ENCODE measurements at places on chromosomes 11 and 22.
A peak's percentile ranks its signal among the peaks of the same experiment; 100 is the strongest.

GRCh38 chr11:1639666-1640065, 10.1 kb downstream of the KRTAP5-5 start:
- DNase-seq: no peak

DNA sequence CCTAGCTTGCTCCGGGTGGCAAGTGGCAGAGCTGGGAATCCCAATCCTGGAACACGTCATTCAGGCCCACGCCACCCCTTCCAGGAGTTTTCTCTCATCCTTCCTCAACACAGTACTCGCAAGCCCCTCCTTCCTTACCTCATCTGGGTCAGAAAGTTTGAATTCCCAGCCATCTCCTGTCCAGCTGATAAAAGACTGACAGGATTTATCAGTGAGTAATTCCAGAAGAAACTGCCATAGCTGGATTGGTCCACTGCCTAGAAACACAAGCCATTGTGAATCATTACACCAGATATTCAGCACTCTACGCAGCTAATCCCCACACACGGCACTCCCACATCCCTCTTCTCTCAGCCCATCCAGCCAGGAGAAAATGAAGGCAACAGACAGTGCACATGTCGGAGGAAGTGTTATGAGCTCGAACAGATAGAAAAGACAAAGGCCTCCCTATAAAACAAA, 124.0 kb downstream of the ETS1 start:
- DNase-seq: no peak

DNA sequence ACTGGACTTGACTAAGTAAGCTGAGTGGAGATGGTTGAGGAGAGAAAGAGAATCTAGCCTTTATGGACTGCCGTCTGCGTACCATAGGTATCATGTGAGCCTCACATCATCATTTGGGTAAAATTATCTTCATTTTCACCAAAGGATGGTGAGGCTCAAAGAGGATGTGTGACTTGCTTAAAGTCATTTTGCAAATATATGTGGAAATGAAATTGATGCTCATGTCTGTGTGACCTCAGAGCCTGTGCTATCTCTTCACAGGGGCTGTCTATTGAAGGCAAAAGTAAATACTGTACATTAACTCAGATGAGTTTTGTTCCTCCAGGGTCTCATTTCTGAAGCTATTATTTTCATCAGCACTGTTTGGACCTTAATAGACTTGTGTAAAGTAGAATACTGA, 83.3 kb upstream of the ALKBH3 start:
- no peak for DNase-seq

DNA sequence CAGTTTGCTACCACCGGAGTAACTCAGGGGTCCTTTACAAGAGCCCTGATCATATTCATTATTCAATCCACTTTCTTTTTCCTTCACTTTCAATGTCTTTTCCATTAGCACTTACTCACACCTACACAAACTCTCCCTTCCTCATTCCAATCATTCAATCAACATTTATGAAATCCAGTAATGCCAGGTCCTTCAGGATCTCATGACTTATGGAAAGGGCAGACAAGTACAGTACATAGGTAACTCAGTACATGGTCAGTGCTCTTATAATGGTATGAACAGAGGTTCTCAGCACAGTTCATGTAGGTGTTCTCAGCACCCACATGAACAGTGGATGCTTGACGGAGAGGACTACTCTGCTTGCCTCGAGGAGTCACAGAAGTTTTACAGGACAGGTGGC, 106.6 kb downstream of the USP35 start:
- no peak for DNase-seq

GRCh38 chr11:32032478-32032877, 58.4 kb upstream of the RCN1 start:
- no peak for DNase-seq

- DNase-seq: no peak
Observed at GRCh38 chr11:12534549-12534948, 139.7 kb upstream of the TEAD1 start.

DNA sequence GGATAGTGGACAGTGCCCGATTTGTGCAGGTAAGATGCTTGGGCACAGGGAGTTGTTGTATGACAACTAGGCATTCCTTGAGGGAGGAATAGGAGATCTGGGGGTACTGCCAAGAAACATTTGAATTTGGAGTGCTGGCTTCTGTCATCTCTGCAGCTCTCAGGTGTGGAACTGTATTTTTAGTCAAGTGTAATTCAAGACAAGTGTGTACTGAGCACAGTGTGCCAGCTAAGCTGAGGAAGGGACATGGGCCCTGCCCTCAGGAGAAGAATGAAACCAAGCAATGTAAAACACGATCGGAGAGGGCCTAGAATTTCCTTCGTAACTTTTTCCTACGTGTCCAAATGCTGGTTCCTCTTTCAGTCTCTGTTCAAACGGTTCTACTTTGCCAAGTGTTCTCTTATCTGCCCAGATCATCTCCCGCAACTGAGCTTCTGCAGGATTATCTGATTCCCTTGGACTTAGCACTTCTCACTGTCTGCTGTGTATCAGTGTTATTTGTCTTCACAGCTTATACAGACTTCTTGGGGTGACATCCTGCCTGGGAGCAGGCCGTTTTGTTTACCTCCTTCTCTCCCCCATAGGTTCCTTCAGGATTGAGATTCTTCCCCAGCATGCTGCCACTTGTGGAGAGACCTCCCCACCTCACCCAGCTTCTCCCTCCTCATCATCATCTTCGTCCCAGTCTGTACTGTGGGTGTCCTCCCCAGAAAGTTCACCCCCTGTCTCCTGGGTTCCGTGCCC, 27.6 kb downstream of the ART5 start:
- no peak for DNase-seq

DNA sequence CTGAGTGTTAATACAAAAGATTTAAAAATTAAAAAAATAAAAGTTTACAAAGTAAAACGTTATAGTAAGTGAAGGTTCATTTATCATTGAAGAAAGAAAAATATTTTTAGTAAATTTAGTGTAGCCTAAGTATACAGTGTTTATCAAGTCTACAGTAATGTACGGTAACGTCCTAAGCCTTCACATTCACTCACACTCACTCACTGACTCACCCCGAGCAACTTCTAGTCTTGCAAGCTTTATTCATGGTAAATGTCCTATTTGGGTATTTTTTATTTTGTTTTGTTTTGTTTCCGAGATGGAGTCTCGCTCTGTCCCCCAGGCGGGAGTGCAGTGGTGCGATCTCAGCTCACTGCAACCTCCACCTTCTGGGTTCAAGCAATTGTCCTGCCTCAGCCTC, 8.8 kb downstream of the CASTOR1 start:
- DNase-seq: no peak

GRCh38 chr11:61021661-61022212, 50.3 kb downstream of the CD6 start:
- DNase-seq: peak; percentile 90

- DNase-seq: no peak
Observed at GRCh38 chr11:80350541-80350940, 909.7 kb upstream of the TENM4 start.

DNA sequence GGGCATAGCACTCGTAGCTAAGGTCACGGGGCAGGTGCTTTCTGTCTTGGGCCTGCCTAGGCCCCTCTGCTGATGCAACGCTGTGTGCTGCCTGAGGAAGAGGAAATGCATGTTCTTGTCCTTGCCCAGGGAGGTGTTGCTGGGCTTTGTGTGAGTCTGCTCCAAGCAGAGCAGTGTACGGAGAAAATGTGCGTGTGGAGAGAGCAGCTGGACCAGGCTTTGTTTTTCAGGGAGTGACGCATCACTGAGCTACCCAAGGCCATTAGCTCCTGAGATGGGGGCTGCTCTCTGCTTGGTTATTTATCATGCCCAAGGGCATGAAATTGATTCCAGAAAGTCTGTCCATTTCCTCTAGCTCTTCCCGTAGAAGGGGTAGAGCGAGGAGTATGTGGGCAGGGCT, 82.9 kb upstream of the THY1 start:
- DNase-seq: no peak

All from GM23338 (cell line).